ENCODE measurements at places on chromosomes 5 and 9.
A peak's percentile ranks its signal among the peaks of the same experiment; 100 is the strongest.

DNA sequence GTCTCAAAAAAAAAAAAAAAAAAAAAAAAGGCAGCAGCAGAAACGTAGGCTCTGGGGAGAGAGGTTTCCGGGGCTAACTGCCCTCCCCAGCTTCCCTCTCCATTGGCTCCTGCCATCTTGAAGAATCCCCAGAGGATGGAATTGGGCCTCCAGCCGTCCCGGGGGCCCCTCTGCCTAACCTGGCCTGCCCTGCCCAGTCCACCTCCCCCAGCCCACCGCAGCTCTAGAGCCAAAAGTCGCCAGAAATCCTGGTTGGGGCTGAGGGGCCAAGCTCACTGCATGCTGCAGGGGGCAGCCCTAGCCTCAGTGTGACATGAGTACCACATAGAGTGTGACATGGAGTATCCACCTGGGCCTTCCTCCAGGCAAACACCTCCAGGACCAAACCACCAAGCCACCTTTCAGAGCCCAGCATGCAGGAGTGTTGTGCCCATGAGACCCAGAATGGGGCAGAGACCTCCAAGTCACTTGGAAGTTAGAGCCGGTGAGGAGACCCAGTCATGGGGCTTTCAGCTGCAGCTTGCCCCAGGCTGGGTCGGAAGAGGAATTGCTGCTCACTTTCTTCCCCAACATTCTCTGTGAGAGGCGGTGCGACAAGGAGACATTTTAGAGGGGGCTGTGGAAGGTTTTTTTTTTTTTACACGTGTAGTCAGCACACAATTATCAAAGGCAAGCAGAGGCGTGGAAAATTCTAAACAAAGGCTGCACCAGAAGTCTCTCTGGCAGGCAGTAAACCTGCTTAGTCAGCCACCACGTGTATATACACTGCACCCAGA lies 17.6 kb downstream of the CD74 start:
- no peak for DNase-seq

DNA sequence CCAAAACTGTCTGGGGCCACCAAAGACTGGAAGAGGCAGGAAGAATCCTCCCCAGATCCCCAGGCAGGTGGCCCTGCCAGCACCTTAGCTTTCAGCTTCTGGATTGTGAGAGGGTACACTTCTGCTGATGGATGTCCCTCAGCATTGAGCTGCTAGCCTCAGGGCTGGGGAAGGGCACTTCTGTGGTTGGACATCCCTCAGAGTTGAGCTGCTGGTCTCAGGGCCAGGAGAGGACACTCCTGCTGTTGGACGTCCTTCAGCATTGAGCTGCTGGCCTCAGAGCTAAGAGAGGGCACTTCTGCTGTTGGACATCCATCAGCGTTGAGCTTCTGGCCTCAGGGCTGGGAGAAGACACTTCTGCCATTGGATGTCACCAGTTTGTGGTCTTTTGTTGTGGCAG lies 83.8 kb upstream of the FCN1 start:
- no peak for DNase-seq

- DNase-seq = no peak
These were observed 55.3 kb downstream of the ZNF622 start for GRCh38 chr5:16410338-16410737.

DNA sequence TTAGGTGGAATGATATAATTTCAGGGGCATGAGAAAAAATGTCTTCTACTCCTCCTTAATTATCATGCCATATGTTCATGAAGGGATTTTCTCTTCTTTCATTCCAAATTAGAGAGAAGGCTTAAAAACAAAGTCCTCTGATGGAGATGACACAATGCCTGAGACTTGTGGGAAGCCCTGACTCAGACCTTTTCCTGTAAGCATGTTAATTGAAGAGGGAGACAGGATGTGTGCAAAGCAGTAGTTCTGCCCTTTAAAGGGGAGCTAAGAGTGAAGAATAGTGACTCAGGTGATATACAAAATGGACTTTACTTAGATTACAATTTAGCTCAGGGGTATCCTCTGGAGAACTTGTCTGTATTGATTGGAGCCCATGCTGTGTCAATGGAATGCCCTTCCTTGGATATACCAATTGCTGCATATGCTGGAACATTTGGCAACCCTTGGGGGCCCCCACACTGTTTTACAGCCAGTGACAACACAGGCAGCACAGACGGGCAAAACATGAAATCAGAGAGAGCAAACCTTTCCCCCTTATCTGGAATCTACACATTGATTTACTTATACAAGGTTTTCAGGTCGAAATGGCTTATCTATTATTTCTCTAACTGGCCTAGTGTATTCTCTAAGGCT lies 81.3 kb downstream of the IZUMO3 start:
- peak; percentile 56 for DNase-seq

DNA sequence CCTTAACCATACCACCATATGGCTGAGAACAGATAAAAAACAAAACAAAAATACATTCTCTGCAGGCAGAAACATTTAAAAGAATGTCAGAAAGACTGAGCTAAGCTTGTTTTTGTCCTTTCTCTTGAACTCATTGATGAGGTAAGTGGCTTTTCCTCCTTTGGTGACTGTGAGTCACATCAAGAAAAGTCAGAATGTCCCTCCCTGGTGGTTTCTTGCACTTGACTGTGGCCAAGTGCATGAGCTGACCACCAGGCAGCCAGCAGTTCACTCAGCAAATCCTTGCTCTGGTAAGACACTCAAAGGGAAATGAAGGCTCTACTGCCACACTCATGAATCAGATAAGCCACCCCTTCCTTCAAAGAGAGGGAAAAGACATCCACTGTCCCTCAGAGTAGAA lies 970.9 kb downstream of the TAF11L14 start:
- no peak for DNase-seq

All from cardiac fibroblast (primary cell).